ENCODE measurements at places on chromosomes 16 and 17. TPM values are rescaled to one million over a fixed set of nuclear protein-coding genes. Genes with fewer than 3 reads are reported as not detected.

- no peaks in the 10 kb centered on the region for H3K36me3 ChIP-seq
- no peak overlapping the region for H3K27ac ChIP-seq
- H3K4me1 ChIP-seq: peaks cover 9% of the 10 kb centered on the region
Measured at GRCh38 chr16:27430923-27431484, 29.0 kb downstream of the IL21R start.

DNA sequence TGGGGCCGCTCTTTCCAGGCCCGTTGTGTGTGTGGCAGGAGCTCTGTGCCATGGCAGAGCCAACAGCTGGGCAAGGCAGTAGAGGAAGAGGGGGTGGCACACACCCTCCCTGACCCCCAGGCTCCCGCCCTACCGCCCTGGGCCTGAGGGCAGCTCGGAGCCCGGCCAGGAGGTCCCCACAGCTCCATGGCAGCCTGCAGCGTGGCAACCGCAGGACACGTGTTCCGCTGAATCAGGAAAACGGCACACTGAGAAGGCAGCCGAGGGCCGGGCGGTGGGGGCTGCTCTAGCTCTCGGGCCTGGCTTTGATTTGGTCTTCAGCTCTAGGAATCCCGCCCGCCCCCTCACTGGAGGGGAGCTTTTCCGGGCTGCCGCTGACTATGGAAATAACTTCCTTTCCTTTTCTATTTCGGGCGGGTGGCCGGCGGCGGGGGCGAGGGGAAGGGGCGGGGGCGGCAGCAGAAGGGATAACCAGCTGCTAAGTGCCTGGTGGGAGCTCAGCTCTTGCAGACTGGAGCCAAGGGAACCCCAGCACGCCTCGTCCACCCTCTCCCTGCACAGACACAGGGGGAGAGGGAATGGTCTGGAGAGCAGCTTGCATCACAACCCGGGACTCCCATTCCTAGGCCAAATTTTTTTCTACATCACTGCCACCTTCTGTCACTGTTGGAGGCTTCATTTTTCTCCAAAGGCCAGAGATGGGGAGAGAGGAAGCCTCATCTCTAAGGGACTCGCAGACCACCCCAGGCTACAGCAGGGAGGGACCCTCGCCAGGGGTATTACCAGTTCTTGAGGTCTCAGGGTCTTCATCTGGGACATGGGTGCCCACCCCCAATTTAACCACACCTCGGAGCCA, 24.8 kb upstream of the MRPS23 start:
- peak; percentile 66 for DNase-seq
- H3K4me3 ChIP-seq: peak overlapping the region; percentile 31
- H3K27me3 ChIP-seq: no peaks in the 10 kb centered on the region
- H3K36me3 ChIP-seq: peaks cover 13% of the 10 kb centered on the region
- peak overlapping the region; percentile 98 for H3K27ac ChIP-seq

The CDH16 gene
- not detected for total RNA-seq

DNA sequence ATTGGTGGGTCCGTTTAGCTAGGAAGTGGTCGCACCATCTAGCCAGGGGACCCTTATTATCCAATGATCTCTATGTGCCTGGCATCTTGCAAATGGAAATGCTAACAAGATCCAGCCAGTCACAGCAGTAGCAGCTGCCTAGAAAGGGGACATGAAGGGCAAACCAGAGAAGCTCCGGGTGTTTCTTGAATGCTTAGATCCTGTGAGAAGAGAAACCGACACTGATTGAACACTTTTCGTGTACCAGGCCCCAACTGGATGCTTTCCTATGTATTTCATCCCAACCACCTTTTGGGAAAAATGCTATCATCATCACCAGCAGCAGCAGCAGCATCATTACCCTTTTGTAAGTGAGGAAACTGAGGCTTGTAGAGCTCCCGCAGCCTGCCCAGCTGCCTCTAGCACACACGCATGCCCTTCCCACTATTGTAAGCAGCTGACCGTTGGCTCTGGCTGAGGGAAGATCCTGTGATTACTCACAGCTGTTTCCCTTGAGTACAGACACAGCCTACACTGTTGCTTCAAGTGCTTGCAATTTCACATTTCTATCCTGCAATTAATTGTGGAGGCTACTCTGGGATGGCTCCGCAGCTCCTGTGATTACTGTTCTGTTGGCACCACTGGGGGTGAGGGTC, 180.7 kb upstream of the CACNG5 start:
- DNase-seq: no peak
- peaks cover 14% of the 10 kb centered on the region for H3K27me3 ChIP-seq
- peaks cover 2% of the 10 kb centered on the region for H3K36me3 ChIP-seq
- H3K4me1 ChIP-seq: no peaks in the 10 kb centered on the region
